ENCODE measurements at places on chromosomes 4 and X.

DNA sequence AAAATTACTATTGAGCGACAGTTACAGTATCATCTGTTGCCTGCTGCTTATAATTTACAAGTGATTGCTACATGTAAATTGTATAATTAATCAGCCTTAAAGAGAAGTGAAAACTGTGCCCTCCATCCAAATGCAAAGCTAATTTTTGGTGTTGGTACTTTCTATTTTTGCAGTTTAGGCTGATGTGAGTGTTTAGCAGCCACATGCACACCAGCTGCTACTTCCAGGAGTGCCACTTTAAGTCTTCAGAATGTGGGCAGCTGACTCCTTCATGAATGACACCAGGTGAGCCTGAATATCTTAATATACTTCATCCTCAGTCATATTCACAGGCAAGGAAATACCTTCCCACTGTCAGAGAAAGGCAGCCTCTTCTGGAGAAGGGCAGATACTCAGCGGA lies 149.8 kb upstream of the RASGEF1B start:
- DNase-seq: no peak

DNA sequence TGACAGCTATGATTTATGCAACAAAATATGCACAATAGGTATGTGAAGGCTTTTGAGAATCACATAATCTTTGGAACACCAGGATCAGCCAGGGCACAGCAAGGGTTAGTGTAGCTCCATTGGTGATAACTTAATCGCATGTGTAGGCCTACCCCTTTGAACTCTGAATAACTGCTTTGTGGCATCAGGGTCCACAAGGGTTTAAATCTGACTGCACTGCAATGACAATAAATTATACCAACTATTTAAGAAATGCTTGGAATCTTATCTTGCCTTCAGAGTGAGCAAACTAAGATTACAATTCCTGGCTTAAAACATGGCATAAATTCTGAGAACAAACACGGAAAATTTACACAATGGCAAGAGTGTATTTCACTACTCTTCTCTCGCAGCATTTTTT lies 245.8 kb downstream of the FBXO8 start:
- DNase-seq: no peak

DNA sequence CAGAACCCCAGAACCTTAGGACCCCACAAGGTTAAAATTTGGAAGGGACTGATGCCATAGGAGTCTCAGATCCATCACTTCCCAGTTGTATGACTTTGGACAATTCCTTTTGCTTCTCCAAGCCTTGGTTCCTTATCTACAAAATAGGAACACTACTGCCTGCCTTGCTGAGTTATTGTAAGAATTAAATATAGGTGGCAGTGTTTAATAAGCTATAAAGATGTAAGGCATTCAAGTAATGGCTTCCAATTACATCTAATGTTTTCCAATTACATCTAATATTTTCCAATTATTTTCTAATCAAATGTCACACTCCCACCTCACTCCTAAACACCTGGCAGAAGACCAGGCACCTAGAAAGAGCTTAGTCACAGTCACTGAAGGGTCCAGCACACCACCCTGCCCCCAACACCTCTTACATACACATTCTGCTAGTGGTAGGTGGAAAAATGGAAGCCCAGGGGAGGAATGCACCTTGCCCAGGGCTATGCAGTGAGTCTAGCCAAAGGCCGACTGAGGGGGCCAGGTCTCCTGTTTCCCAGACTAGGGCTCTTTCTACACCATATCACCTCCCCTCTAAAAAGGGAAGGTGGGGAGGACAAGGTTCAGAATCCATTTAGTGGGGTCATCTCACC lies 24.5 kb upstream of the KDM5C start:
- DNase-seq: no peak

- DNase-seq: peak; percentile 10
Measured at GRCh38 chrX:16138108-16138427, 14.7 kb downstream of the GRPR start.

GRCh38 chr4:144104509-144105130 lies 35.9 kb downstream of the GYPA start:
- DNase-seq: no peak

DNA sequence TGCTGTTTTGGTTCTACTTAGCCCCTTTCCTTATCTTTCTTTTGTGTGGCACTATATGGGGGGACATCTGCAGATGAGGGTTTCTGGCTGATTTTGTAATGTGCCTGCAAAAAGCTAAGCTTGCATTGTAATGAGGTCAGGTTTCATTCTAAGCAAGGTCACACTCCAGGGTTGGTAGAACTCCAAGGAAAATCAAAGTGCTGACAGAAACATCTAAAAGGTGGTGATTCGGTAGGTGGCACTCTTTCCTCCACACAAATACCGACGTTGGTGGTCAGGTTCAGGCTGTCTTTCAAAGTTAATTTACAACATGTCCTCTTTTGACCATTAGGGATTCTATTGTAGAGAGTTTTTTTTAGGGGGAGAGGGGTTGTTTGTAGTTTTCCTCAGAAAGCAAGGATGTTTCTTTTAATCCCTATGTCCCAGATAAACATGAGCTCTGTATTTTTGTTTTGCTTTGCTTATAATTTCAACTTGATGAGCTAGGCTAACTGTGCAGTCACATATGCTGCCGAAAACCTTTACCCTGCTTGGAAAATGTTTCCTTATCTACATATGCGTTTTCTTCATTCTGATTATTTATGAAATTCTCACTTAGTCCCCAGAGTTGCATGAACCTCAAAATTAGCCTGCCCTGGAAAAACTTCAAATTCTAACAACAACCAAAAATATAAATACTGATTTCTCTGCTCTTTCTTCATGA lies 434.2 kb downstream of the PPARGC1A start:
- peak; percentile 19 for DNase-seq

- DNase-seq: no peak
Measured at GRCh38 chrX:139823806-139824205, 109.0 kb downstream of the ATP11C start.

- DNase-seq: no peak
Measured at GRCh38 chr4:87915621-87916020, 59.9 kb upstream of the SPP1 start.

Data from G401 (cell line).